ENCODE measurements at places on chromosomes 4 and X.

DNA sequence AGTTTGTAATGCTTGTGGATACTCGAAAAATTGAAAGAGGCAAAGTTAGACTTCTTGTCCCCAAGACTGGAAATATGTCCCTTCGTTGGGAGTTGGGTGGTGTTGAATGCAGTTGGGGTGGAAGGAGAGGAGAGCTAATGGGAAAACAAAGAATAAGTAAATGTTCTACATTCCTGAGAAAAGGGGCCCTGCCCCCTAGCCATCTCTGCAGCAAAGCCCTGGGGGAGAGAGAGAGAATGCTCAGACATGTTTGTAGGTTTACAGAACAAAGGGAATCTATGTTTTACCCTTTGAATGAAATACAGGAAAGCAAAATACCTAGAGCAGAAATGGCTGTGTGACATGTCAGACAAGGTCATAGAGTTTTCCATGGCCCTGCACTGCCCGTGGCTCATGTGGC lies 88.1 kb downstream of the RASL11B start:
- DNase-seq: no peak

DNA sequence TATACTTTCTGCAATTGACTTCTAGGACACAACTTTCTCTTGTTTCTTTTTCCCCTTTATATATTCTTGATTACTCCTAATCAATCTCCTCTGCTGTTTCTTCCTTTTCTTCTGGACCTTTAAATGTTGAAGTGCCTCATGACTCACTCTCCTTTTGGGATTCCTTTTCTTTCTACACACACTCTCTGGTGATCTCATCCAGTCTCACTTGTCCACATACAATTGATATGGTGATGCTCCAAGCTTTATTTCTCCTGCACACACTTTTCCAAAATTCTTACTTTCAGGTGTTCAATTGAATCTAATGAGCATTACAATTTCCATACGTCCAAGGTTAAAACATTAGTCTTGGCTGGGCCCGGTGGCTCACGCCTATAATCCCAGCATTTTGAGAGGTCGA lies 794.8 kb upstream of the EPHA5 start:
- DNase-seq: peak; percentile 50

DNA sequence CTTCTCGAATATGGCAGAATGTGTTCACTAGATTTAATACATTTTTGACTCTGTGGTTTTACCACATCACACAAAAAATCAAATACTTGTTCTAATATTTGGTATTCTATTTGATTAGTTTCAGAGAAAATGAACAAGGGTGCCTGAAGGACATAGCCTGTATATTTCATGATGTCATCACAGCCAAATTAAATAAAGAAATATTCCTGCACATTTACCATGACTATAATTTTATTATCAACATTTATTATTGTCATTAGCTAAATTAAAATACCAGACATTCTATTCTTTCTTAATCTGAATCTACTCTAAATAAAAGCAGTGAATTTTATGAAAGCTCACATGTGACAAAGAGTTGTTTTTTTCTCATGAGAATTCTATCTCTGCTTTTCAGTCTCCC lies 980.5 kb downstream of the PCDH18 start:
- no peak for DNase-seq

DNA sequence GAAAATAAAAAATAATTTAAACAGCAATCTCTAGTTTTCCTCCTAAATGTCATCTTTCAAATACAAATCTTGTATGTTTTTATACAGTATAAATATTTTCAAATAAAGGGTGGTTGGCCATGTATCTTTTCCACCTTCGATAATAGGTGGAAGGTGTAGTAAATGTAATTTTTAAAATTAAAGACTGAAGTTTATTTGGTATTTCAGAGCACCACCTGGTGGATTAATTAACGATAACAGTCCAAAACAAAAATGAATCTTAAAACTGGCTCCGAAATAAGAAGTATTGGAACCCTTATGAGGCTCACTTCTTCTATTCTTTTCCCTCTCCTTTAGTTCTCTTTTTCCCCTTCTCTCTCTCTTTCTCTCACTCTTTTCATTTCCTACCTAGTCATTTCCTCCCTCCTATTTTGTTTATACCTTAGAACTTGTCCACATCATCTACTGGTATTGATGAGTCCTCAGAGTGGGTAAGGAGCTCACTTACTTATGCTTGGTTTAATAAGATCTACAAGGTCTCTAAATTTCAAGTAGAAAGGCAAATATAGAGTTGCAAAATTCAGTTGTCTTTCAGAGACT lies 82.9 kb upstream of the EXOC1L start:
- DNase-seq: peak; percentile 42

GRCh38 chr4:108018040-108018883 lies 28.6 kb downstream of the HADH start:
- peak; percentile 81 for DNase-seq

- DNase-seq: no peak
These were observed 503.3 kb downstream of the RPA4 start for GRCh38 chrX:97387004-97387403.

GRCh38 chrX:2697306-2697705 lies 6.2 kb downstream of the CD99 start:
- DNase-seq: peak; percentile 72

DNA sequence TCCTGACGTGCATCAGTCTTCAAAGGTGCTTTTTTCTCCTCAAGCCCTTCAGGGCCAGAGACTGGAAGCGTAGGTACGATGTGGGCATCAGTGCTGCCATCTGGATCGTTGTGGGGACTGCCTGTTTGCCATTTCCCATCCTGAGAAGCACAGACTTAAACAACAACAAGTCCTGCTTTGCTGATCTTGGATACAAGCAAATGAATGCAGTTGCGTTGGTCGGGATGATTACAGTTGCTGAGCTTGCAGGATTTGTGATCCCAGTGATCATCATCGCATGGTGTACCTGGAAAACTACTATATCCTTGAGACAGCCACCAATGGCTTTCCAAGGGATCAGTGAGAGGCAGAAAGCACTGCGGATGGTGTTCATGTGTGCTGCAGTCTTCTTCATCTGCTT lies 15.7 kb downstream of the P2RY10 start:
- no peak for DNase-seq

GRCh38 chrX:475926-476723 lies 89.4 kb upstream of the PPP2R3B start:
- no peak for DNase-seq

GRCh38 chr4:153249199-153250041 lies 45.2 kb downstream of the TRIM2 start:
- peak; percentile 65 for DNase-seq

GRCh38 chr4:9970399-9971011 lies 50.8 kb downstream of the SLC2A9 start:
- DNase-seq: no peak

DNA sequence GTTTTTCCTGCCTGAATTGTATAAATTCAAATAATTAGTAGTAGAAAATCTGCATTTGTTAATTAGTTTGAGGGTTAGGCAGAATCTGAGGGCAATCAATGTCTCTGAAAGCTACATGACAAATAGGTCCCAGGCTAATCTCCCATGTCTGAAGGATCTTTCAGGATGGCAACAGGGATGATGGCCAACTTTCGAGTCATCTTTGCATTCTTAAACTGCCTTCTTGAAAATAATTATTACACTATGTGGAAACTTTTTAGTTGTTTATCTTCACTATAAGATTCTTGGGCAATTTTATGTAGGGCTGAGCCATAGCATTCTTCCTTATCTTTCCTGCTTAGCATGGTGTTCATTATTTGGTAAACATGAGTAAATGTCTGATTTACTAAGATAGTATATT lies 490.3 kb upstream of the EPHA5 start:
- no peak for DNase-seq

DNA sequence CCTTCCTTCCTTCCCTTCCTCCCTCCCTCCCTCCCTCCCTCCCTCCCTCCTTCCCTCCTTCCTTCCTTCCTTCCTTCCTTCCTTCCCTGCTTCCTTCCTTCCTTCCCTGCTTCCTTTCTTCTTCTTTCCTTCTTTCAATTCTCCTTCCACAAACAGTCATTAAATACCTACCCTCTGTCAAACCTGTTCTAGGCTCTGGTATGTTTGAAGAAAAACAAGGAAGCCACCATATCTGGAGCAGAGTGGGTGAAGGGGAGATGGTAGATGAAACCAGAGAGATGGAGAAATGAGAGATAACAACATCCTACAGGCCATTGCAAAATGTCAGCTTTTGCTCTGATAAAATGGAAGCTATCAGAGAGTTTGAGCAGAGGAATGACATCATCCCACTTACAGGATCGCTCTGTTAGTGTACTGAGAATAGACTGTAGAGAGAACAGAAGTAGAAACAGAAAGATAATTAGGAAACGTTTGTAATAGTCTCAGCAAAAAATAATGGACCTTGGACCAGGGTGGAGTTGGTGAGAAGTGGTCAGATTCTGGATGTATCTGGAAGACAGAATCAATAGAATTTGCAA lies 334.0 kb downstream of the STIM2 start:
- DNase-seq: no peak
